RPMI7951 (cell line): ENCODE measurements at places on chromosomes 2 and 18. TPM values are rescaled to one million over a fixed set of nuclear protein-coding genes. Genes with fewer than 3 reads are reported as not detected.

Gene FEV
- not detected in 2 replicates for total RNA-seq

Gene CGREF1
- total RNA-seq, result 5.2 and 5.3 TPM in 2 replicates

Gene PECR
- 20.2 and 22.6 TPM in 2 replicates for total RNA-seq

Gene PPP1R1C
- 3.1 and 4.2 TPM in 2 replicates for total RNA-seq

Gene XDH
- 0.48 and 0.88 TPM in 2 replicates for total RNA-seq

Gene SH2D6
- total RNA-seq, result not detected in 2 replicates
